ENCODE measurements at places on chromosomes 12 and 14.

DNA sequence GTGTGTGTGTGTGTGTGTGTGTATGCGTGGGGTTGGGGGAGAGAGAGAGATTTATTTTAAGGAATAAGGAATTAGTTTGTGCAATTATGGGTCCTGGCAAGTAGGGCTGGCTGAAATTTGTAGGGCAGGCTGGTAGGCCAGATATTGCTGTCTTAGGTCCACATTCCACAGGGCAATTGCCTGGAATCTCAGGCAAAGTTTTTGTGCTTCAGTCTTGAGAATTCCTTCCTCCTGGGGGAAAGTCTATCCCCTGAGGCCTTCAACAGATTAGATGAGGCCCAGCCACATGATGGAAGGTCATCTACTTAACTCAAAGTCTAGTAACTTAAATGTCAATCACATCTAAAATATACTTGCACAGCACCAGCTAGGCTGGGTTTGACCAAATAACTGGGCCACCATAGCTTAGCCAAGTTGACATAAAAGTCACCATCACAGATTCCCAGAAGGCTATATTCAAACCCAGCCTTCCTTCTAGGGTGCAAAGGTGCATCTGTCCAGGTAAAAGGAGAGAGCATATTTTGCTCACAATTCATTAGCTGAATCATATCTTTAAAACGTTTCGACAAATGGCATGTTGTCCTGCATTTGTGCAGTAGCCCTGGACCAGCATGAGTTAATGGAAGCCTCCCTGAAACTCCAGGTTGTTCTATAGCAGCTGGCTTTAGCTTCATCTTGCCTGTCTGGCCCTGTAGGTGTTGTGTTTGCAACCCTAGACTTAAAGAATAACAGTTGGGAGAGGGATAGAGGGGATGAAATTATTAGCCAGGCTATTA, 63.1 kb downstream of the C14orf132 start:
- no peak for DNase-seq

DNA sequence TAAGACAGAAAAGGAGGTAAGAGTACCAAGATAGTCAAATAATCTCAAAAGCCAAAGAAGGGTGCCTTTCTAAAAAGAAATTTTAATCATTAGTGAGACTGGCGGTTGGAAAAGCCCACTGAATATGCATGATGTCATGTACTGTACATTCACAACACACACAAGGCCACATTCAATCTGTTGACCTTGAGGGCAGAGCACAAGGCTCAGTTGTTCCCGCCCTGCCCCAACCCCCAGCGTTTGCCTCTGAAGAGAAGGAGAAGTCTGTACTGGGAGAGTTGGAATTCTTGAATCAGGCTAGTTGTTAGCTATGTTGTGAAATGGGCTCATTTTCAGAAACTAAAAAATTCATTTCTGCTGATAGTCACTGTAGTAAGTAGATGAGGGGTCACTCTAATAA, 50.2 kb upstream of the NID2 start:
- DNase-seq: no peak

DNA sequence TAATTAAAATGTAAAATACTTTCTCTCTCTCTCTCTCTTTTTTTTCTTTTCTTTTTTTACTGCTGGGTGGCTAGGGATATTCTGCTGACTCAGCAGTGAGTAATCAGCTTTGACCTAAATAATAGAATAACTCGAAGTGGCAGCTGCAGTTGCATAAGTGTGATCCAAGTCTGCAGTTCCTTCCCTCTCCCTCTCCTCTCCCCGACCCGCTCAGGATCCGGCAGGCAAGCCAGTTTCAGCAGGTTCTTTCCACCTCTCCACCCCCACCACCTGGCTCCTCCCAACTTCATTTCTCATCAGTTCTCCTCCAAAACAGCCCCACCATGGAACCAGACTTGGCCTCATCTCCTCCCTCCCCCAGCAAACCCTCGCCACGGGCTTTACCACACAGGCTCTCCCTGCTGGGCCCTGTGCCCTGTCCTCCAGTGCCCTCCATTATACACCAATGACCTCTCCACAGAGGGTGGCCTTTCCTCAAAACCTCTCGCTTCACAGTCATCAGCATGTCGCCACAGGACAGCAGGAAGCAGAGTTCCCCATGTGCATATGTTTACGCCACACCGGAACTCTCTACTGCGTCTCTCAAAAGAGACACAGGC, 22.4 kb downstream of the SLC7A8 start:
- no peak for DNase-seq

DNA sequence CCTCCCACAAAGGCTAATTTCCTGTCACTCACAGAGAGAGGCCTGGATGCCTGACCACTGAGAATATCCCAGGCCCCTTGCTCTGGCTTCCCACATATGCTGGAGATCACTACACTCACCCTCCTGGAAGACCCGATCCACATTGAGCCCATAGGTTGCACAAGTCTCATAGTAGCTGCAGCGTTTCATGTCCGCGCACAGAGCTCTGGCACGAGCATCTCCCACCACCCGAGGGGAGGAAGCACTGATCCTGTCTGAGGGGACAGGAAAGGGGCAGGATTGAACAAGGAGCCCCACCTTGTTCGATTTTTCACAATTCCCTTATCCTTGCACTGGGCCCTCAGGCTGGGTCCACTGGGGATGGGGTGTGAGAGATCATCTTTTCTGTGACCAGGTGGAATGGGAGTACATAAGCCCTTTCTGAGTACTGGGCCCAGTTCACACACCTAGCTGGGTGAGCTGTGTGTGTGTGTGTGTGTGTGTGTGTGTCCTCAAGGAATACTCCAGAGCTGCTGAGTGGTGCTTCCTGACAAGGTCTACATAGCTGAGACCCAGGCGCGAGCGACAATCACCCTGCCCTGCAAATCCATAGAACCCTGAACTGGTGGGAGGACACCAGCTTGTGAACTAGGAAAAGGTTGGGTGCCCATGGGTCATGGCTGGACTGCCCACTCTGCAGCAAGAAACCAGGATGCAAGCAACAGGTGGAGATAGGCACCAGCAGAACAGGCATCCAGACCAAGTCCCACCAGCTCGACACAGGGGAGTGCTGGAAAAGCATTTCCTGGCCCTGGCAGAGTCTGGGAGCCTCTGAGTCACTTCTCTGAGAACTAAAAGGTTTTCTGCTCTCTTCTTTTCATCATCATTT, 5.6 kb downstream of the AGAP2 start:
- DNase-seq: no peak

DNA sequence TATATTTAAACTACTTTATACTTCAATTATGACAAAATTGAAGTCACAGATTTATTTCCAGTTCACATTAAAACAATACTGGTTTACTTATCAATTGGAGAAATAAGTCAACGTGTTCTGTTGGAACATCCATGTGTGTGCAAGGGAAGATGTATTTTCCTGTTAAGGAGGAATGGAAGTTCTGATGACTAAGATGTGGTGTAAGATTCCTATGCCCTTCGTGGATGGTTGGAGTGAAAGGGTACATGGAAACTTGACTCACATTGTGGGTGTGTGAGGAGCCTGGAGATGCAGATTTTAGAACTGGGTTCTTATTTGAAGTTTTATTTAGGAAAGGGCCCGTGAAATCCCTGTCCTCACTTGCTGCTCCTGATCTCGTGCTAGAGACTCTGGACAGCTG, 95.3 kb downstream of the CATSPERB start:
- DNase-seq: no peak

DNA sequence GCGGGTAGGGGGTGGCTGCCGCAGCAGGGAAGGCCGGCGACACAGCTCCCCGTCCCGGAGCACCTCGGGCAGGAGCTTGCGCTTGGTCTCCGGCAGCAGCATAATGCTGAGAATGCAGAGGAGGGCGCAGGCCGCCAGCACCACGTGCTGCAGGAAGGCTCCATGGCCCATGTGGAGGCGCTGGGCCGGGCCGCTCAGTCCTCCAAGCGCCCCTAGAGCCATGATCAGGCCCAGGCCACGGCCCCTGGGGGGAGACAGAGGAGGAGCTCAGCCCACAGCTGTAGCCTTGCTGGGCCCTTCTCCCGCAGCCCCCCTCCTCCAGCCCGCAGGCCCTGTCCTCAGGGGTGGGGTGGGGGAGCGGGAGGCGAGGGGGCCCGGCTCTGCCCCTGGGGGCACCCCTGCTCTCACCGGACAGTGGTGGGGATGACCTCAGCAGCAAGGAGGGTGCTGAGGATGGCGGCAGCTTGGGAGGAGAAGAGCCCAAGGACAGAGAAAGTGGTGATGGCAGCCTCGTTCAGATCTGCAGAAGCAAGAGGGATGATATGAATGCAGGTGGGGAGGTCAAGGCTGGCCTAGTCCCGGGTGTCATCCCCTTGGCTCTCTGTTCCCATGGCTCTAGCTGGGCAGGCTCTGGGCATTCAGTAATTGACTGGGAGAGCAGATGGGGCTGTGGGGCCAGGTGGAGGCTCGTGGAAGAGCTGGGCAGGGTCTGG, 5.8 kb downstream of the SLC22A17 start:
- DNase-seq: no peak

- no peak for DNase-seq
Measured at GRCh38 chr12:51374361-51374760, 16.8 kb downstream of the GALNT6 start.

DNA sequence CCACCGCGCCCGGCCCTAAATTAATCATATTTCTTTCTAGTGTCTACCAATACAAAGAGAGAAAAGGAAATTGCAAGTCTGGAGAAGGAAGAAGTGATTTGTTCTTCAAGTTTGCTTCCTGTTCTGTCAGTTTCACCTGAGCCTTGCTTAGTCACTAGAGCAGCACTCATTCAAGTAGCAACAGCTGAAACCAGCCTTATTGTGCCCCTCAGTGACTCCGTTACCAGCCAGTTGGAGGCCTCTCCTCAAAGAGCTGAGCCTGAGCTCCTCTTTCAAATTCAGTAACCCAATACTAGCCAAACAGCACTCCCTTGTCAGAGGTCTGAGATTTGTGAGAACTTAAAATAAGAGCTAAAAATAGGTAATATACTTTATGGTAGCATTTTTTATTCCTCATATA, 17.4 kb downstream of the PAWR start:
- DNase-seq: no peak

- no peak for DNase-seq
Measured at GRCh38 chr14:90424075-90424474, 27.2 kb downstream of the CALM1 start.

DNA sequence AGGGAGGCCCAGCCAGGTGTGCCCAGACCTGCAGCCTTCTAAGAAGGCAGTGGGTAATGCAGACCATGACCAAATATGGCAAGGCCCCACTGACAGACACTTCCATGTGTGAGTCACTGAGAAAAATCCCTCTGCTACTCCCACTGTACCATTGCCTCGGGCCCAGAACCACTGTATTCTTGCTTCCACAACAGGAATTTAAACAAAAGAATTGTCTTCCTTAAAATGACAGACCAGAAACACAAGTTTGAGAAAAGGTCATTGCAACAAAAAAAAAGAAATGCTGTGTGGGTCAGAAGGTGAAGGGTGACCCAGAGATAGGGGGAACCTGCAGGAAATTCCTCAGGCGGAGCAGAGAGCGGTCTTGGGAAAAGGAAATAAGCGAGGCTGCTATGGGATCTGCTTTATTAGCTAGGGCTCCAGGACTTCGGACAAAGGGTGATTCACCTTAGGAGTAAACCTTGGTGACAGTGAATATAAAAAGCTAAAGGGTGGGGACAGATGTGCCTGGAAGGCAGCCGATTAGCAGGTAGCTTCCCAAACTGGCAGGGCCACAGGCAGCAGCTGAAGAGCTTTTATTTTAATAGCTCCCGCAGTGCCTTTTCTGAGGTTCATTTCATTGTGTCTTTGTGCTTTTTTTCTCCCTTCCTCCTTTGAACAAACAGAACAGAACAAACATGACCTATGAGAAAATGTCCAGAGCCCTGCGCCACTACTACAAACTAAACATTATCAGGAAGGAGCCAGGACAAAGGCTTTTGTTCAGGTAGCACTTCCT, 185.3 kb upstream of the BCL2L14 start:
- DNase-seq: no peak
